Gastroesophageal sphincter (tissue), 4 donors: ENCODE measurements at places on chromosomes 7 and 10. TPM values are rescaled to one million over a fixed set of nuclear protein-coding genes. Genes with fewer than 3 reads are reported as not detected.

CPA2 gene
- not detected for total RNA-seq

DNA sequence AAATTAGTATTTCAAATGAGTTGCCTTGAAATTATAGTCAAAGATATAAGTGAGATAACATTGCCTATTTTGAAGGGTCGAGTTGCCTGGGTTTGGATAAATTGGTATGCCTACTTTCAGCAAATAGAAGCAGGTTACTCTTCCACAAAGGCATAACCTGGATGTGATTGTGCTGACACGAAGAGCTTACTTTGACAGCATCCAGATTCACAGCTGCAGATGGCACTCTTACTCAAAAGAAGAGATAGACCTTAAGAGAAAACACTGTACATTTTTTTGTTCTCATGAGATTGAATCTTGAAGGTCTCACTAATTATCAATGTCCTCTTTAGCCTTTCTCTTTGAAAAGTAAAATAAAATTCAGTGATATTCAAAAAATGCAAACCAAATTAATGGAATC is 1338.7 kb downstream of the REEP3 start:
- ATAC-seq, result no peak

PPP1R3C gene
- total RNA-seq, result 102 TPM

GRCh38 chr10:72625276-72625607 is 637 bp downstream of the MICU1 start:
- no peak for ATAC-seq

DNA sequence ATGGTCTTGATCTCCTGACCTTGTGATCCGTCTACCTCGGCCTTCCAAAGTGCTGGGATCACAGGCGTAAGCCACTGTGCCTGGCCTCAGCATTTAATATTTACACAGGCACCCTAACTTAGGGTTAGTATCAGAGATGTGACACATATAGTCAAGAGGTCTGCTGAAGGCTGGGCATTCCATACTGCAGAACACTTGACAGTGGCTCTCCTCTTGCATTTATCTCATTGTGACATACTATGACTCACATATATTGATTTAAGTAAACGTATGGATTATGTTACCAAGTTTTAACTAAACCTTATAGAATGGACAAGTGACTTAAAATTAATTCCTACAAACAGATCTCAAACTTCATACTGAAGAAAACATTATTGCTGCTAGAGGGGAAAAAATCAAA is 36.6 kb downstream of the BRAF start:
- ATAC-seq, result no peak

DNA sequence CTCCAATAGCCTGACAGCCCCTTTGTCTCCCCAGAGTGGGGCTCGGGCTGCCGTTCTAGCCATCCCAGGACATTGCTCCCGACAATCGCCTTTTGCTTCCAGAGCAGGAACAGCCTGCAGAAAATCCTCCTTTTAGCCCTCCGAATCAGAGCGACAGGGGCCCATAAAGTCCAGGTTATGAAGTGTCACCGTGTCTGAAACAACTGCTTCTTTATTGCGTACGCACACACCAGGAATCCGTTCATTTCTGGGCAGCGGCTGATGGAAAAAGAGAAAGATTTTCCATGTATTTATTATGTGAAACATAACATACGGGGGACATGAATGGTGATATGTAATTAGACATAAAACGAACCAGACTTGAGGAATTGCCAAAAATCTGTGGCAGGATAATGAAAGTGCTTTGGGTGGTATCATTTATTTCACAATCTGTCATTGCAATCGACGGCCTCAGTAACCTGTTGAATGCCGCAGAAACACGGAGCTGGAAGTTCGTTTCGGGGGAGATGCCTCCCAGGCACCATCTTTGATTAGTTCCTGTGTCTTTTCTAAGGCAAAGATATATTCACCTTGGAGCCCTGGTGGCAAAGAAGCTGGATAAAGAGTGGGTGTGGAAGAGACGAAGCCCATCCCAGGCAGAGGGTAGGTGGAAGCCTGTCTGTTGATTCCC is 48.1 kb downstream of the FAM241B start:
- no peak for ATAC-seq

DNA sequence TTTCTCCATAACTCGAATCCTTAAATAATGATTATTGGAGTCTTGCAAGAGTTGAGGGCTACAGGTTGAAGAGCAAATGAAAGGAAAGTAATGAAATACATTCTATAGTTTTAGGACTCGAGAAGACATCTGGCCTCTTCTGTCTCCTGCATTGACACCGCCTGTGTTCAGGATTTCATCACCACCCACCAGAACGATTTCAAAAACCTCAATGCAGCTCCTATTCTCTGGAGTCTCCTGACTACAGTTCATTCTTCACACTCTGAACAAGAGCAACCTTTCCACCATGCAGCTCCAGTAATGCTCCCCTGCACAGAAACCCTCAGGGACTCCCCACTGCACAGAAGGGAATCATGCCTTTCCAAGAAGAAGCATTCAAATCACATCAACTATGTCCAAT is 5.5 kb downstream of the IL15RA start:
- peak; percentile 37 for ATAC-seq

DNA sequence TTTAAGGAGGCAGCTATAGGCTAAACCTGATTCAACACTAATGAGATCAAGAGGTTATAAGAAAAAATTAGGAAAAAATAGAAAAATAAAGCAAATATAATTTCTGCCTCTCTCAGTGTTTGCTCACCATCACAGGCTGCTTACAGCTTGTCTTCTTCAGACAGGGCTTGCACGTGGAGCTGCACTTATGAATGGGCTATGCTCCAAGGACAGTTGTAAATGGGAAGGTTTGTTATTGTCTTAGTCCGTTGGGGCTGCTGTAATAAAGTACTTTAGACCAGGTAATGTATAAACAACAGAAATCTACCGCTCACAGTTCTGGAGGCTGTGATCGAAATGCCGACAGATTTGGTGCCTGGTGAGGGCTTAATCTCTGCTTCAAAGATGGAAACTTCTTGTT is 219.8 kb downstream of the NEBL start:
- ATAC-seq, result no peak

- ATAC-seq, result no peak
These were observed 397.5 kb upstream of the GALNT17 start for GRCh38 chr7:70734411-70734810.

RADIL gene
- 10.8 TPM for total RNA-seq
